RPMI8226 (cell line): ENCODE measurements at places on chromosomes 6 and 20.

DNA sequence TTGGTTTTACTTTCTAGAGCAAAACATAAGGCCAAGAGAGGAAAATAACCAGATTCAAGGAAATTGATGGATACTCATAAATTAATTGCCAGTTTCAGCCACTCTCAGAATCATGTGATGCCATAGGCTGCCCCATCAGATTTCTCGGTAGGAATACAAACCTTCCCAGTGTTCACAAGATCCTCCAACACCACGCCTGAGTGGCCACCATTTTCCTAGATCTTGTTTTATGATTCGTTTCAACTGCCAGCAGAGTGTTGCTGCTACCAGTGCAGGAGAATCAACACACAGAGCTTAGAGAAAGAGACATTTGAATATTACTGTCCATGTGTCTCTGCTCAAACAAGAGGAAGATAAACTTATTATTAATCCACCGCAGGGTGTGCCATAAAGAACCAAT is 434.2 kb upstream of the CDH4 start:
- no peak for DNase-seq

DNA sequence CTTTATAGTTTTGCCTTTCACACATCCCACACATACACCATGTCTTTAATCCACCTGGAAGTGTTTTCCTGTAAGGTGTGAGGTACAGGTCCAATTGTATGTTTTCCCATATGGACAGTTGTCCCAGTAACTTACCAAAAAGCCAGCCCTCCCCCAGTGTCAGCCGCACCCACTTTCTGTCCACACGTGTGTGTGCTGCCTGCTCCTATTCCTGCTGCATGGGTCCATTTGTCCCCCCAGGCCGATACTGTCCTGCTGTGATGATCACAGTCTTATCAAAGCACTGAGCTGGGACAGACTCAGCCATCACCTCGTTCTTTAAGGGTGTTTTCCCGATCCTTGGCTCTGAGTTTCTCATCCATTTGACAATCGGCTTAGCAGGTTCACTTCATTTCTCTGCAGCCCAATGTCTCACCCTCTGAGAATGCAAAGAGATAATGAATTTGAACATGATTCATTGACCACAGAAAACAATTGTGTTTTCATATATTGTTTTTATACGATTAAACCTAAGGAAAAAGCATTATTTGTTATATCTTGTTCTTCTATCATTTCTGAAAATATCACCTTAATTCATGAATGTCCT is 9.6 kb downstream of the VSX1 start:
- DNase-seq, result no peak

DNA sequence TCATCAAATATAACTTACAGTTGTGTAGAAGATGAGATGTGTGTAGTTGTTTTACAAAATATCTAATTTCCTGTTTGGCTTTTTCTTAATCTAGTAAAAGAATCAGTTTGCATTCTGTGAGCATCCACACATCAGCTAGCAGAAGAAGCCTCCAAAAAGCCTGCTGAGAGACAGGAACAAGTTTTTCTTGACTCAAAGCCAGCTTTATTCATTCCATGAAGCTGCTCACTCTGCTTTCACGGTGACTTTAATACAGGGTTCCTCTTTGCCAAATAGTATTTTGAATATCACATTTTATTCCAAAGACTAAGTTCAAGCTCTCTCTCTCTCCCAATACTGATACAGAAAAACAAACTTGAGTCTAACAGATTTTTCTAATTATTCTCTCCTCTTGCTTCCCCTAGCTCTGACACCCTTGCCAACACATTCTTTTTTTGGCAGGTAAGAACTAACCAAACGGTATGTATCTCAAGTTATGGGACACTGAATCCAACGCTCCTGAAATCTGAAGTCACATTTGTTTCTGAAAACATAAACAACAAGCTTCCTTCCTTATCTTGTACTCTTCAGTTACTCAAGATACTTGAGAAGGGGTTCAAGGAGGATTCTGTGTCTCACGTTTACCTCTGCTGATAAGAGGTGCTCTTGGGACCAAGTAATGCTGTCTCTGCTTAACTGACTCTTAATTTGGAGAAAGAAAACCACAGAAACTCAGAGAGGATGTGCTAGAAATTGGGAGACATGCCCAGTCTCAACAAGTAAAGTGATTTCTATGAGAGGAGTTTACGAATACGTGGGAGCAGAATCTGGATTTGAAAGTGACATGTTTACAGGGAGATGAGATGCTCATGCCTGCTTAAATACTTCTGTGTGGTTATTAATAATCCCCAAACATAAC is 184.2 kb upstream of the SPTLC3 start:
- DNase-seq, result no peak

- no peak for DNase-seq
Measured at GRCh38 chr20:8874437-8874836, 194.4 kb upstream of the PLCB4 start.

GRCh38 chr20:50283922-50284810 is 93.5 kb downstream of the CEBPB start:
- DNase-seq, result peak; percentile 27

DNA sequence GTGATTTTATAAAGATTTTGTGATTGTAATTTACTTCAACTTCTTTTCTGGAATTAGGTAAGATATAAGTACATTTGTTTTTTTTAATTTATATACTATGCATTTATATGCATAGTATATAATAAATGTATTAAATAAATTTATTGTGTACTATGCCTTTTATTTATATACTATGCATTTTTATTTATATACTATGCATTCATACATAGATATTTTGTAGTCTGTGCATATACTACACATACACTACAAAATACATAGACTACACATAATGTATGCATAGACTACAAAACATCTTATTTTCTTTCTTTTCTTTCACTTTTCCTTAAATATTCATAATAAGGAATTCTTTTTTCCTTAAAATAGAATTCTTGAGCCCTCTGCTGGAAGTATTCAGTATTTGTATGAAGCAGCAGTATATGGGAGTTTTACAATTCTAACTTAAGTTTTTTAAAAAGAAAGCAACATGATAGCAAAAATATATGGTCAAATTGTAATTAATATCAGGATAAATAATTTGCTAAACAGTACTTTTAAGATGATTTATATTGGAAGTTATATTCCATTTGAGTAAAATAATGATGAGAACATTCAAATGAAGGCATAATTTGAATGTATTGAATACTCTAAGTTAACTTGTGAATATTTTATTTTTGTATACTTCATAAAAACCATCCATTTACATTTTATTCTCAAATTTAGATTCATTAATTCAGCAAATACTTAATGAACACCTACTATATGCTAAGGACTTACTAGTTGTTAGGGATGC is 129.3 kb downstream of the KLHL32 start:
- DNase-seq, result no peak

- DNase-seq, result no peak
Measured at GRCh38 chr6:64672131-64672530, 1034.9 kb downstream of the EYS start.

DNA sequence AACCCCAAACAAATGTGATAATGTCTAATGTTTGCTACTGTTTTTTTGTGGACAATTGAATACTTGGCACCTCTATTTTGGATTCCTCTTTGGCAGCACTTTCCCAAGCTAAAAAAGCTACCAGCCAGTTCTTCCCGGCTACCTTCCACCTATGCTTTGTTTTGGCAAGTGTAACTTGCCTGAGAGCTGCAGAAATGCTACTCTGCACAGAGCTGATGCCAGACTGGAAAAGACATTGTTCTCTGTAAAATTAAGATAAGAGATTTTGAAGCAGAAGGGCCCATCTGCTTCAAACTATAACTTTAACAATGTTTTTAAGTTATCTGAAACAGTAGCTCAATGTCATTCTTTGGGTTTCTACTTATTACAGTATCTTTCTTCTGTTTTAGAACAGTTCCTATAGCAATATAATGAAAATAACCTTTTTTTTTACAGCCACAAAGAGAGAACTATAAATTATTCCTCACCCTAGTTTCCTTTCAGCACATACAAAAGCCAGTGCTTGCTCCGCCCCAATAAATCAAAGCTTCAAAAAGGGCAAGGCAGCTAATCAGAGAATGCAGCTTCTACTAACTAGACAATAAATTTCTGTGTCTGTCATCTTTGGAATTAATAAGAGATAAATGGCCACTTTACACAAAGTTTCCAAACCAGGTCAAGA is 183.1 kb downstream of the UBE3D start:
- DNase-seq, result no peak

DNA sequence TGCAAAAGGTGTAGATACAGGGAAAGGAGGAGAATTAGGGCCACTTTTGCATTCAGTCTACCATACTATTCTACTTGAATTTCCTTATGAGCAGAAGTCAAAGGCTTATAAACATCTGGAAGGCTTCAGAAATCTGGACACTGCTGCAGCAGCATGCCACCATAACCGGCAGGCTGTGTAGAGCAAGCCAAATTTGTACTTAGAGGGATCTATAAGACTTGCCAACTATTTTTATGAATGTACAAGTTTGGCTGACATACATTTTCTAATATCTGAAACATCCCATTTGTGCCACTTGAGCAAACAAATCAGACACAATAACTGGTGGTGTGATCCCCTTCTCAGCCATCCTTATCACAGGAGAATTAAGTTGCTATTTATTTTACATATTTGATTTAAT is 14.0 kb upstream of the PLCB1 start:
- no peak for DNase-seq

DNA sequence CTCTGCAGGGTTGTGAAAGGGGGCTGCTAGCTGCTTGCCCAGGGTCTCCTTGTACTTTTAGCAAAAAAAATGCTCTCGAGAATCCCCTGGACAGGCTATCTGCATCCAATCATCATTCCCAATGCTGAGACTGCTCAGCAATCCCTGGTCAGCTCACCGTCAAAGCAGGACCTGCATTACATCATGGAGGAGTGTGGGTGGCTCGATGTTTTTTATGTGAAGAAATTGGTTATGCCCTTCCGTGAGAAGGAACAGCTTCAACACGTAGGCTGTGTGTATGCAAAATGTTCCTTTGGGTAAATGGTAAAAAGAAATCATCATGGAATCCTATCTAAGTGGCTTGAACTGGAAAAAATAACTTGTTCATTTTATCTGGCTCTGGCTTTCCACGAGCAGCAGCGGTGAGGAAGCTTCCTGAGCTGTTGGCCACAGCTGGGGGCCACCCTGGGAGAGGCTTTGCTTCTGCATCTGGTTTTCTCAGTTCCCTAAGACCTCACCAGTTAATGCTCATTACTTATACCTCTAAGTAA is 111.4 kb downstream of the FYN start:
- DNase-seq, result no peak

- DNase-seq, result no peak
Measured at GRCh38 chr6:133290930-133291329, 49.8 kb downstream of the EYA4 start.

DNA sequence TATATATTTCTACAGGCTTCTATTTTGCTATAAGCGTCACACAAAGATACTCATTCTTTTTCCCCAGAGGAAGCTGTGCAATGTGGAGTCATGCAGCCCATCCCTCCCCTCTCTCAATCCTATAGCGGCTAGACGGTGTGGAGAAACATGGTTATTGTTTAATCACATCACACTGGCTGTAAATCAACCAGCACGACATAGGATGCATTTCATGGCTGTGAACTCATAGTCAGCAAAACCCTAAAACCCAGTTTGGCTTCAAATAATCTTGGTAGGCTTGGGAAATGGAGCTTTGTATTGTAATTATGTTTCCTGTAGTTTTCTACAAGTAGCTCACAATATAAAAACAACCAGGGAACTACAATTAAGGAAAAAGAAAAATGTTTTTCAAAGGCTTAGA is 16.8 kb downstream of the FOXC1 start:
- DNase-seq, result no peak

DNA sequence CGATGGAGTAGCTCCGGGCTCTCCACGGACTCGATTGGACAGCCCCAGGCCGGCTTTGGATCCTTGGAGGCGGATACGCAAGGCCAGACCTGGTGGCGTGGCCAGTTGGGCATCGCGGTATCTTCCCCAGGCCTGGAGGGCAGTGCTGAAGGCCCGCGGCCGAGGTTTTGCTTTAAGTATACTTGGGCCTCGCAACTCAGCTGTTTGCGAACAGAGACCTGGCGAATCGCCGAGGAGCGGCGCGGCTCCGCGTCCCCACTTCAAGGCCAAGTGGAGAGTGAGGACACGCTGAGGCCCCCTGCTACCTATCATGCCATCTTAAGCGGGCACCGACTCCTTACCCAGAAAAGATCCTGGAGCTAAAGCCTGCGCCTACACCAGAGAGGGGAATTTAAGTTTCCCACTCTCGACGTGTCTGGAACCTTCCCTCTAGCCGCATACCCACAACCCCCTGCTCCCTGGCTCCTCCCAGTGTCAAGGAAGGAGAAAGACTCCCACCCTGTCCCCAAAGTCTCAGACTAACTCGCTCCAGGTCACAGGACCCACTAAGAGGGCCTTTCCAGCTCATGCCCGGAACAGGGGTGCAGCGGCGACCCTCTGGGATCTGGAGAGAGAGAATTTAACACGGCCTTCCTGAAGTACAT is 4.1 kb downstream of the LINC00237 start:
- DNase-seq, result no peak

GRCh38 chr6:165726965-165727381 is 63.9 kb upstream of the PDE10A start:
- DNase-seq, result no peak
